ENCODE measurements at places on chromosomes 6 and 20.
A peak's percentile ranks its signal among the peaks of the same experiment; 100 is the strongest.

DNA sequence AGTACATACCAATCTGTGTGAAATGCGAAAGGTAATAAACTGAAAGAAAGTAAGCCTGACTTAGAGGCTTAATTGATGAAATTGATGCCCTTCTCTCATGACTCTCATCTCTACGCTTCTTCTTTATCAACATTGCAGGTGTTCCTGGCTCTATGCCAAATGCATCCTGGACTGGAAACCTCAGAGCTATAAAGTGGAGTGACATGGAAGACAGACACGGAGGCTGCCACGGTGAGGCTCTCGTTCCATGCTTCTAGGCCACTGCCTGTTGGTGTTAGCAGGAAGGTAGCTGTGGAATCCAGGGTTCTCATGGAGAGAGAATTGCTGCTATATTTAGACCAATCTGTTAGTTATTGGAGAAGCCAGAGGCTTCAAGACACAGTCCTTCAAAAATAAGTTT, 73.2 kb downstream of the C6orf52 start:
- no peak for DNase-seq

DNA sequence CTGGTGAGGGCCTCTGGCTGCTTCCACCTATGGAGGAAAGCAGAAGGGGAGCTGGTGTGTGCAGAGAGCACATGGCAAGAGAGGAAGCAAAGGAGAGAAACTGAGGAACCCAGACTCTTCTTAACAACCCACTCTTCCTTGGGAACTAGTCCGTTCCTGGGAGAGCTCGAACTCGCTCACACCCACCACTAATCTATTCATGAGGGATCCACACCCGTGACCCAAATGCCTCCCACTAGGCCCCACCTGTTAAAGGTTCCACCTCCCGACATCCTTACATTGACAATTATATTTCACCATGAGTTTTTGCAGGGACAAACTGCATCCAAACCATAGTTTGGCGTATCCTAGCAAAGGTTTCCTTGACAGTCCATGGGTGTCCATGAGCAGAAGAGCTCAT, 123.2 kb downstream of the TBC1D7 start:
- DNase-seq, result no peak

- no peak for DNase-seq
Observed at GRCh38 chr6:169949511-169950097, 198.2 kb downstream of the ERMARD start.

GRCh38 chr6:147823936-147824335, 315.4 kb downstream of the SAMD5 start:
- DNase-seq, result no peak

- DNase-seq, result no peak
Observed at GRCh38 chr20:37986044-37986858, 47.0 kb downstream of the TTI1 start.

GRCh38 chr6:220312-220711, 72.0 kb upstream of the DUSP22 start:
- no peak for DNase-seq

DNA sequence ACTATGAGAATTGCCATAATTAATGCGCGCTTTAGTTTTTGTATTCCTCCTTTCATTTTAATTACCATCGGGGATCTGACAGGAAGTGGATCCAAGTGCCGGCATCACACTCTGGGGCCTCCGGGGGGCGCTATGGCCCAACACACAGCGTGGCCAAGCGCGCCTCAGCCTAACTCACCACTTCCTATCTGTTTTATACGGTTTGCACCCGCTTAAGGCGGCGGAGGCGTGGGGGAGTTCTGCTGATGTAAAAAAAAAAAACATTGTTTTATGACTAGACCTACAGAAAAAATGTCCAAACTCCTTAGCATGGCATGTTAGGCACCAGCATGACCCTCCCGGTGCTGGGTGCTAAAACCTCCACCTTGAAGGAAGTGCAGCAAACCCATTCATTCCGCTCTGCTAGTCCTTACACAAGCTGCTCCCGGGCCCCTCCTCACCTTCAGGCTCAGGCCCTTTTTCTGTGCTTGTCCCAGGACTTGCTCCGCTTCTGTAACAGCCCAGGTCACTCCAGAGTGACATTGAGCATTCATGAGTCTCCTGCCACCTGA, 4.5 kb upstream of the EBF4 start:
- peak; percentile 55 for DNase-seq

DNA sequence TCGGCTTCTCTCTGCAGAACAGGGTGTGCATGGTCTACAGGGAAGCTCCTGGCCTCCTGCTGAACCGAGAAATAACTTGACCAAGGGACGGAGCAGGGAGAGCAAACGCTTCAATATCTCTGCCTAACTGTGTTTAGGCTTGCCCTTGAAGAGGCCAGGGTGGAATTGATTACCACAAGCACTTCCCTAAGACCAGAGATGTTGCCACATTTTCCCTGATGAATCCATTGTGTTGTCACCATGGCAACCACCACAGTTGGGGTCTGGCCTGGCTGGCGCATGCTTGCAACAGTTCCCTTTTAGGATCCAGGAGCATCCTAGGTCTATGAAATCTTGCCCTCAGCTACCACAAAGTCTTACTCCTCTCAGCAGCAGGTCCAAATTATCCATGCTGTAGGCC, 213.5 kb upstream of the SULF2 start:
- peak; percentile 74 for DNase-seq

DNA sequence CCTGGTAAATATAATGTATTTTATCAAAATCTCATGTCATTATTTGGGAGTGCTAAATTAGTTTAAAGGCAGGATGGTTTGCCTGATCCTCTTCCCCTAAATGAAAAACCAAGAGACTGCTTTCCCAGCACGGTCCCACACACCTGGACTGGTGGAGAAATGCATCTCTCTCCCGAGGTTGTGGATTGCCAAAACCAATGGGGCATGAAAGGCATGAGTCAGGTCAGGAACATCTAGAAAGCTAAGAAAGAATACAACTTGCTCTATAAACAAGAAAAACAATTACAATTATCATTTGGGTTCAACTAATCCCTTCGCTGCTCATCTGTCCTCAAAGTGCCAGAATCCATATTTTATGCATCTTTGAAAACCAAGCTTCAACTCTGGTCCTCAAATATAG, 308.3 kb upstream of the IRAK1BP1 start:
- DNase-seq, result no peak

- DNase-seq, result no peak
Observed at GRCh38 chr6:128025478-128025877, 124.6 kb upstream of the THEMIS start.

GRCh38 chr6:143773506-143774150, 69.5 kb upstream of the LTV1 start:
- no peak for DNase-seq

GRCh38 chr6:54586251-54586650, 260.3 kb upstream of the FAM83B start:
- DNase-seq, result no peak

GRCh38 chr6:79070206-79070825, 7.7 kb downstream of the PHIP start:
- DNase-seq, result no peak

- DNase-seq, result no peak
Observed at GRCh38 chr6:38160831-38161230, 341.3 kb downstream of the ZFAND3 start.

DNA sequence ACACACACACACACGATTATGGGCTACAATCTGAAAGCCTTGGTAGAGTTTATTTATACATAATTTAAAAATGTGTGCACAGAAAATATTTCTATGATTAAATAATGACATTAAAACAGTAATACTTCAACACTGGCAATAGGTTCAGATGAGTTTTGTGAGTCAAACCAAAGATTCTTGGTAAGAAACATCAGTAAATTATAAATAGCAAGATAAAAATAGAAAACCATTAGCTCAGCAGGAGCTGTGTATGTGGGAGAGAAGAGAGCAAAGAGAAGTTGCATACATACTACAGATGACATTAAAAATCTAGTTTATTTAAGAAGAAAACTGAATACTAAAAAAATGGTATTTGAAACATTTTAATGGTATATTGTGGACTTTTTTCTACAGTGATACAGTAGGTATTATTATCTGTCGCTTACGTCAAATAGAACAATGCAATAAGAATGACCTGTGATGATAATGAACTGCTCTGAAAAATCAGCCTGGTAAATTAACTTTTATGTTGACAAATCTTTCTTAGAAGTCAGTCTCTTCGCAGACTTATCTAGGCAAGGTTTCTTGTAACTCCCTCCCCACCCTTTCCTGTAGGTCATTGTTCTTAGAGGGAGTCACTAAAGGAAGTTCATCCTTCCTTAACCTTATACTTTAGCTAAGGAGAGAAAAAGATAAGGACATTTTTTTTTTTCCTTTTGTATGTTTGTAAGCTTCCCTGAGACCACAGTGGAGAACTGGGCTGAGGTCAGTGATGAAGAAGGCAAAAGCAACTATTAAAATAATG, 149.3 kb downstream of the GJA1 start:
- no peak for DNase-seq

DNA sequence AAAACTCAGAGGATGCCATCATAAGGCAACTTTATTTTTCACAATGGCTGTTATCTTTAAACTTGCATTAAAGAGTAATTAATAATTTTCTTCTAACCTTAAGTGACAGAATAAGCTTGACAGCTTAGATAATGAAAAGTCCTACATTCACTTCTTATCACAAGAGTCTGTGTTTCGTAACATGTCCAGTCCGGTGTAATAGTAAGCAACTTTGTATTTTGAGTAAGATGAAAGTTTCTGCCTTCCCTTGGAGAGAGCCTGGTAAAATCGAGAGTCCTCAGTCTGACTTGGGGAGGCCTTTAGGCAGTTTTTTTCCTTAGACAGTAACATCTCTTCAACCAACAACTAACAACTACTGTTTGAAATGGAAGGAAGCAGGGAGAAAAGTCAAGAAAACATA, 195.6 kb downstream of the GRM1 start:
- no peak for DNase-seq

DNA sequence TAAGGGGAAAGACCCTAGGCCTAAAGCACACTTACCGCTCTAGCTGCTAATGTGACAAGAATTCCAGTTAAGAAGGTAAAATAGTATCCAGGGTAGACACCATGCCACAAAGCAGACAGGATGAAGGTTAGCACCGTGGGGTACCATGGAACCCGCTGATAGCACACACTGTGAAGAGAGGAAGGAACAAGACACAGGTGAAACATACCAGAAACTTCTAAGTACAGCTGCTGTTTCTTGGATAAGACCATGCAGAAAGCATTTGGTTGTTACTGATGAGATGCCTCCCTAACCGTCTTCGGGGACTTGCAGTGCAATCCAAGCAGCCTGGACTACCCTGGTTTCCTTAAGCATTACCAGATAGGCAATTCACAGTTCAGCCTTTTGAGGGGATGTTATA, 99.4 kb downstream of the MBOAT1 start:
- no peak for DNase-seq

DNA sequence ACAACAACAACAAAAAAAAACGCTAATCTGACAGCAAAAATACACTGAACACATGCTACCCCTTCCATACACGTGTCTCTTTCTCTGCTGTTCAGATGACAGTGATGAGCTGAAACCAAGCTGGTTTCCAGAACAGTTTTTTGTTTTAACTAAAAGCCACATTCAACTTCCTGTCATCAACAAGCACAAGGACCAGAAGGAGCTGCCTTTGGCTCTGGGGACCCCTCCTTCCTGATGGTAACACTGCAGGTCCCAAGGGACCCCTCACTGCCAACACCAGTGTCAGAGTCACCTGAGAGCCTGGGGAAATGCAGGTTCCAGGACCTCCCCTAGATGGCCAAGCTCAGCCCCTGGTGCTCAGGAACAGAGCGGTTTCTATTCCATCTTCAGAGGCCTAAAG, 6.0 kb downstream of the CST7 start:
- no peak for DNase-seq

DNA sequence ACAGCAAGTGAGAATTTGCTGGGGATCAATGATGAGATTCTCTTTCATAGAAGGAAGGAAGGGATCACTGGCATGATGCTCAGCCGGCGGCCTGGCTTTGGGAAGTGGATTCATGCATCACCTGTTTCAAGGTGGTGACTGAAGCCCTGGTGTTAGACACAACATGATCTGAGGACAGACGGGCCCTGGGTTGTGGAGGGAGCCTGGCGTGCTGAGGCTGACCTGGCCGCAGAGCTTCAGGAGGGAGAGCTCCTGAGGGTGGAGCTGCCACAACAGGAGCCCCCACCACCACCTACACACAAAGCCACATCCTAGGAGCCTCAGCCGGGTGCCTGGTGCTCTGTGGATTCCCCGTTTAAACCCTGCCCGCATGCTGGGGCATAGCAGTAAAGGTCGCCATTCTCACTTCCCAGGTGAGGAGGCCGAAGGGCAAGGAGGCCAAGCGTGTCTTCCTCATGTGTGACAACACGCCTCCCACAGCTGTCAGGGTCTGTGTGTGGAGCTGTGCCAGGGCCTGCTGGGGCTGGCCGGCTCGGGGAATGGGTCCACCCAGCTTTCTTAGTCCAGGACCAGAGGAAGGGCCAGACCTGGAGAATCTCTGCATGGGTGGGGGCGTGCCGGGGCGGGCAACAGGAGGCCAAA, 107.0 kb downstream of the ERMARD start:
- DNase-seq, result no peak

DNA sequence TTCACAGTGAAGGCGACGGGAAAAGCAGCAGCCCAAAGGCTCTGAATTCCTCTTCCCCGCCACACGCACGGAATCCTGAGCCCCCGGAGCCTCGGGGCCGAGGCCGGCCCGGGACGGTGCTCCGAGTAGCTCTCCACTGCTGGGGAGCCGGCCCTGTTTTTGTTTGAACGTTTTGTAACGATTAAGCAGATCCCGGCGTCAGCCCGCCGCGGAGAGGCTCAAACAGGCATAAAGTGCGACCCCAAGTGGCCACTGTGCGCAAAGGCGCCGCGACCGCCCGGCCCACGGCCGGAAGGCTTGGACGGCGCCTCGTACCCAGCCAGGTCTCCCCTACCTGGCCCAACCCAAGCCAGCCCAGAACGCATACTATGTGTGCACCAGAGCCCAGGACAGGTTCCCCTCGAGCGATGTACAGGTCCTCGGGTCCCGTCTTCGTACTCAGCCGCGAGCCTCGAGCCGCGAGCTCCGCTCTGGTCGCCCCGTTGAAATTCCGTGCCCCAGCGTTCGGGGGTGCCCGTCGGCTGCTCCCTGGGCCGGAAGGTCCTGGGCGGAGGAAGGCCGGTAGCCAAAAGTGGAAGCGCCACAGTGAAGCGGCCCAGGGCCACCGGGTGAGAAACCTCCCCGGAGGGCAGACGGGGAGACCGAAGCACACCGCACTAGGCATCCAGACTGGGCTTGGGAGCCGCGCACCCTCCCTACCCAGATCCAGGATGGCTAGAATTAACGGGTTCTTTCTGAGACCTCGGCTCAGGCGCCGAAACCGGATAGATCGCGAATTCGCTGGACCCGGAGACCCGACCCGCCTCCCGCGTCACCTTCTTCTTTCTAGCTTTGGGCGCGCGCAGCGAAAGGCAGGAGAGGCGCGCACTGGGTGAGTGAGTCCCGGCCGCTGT, 1.2 kb upstream of the MAFB start:
- peak; percentile 89 for DNase-seq

GRCh38 chr6:125679651-125680050, 69.8 kb upstream of the HEY2 start:
- no peak for DNase-seq

GRCh38 chr20:6819599-6819998, 52.1 kb downstream of the BMP2 start:
- no peak for DNase-seq

GRCh38 chr6:87575423-87575822, 14.4 kb downstream of the RARS2 start:
- DNase-seq, result no peak

All from CD14-positive monocyte (primary cell).